A673 (cell line): ENCODE measurements at places on chromosomes 7 and 10.

GRCh38 chr10:132574783-132575319 is 37.3 kb downstream of the INPP5A start:
- no peak for DNase-seq

DNA sequence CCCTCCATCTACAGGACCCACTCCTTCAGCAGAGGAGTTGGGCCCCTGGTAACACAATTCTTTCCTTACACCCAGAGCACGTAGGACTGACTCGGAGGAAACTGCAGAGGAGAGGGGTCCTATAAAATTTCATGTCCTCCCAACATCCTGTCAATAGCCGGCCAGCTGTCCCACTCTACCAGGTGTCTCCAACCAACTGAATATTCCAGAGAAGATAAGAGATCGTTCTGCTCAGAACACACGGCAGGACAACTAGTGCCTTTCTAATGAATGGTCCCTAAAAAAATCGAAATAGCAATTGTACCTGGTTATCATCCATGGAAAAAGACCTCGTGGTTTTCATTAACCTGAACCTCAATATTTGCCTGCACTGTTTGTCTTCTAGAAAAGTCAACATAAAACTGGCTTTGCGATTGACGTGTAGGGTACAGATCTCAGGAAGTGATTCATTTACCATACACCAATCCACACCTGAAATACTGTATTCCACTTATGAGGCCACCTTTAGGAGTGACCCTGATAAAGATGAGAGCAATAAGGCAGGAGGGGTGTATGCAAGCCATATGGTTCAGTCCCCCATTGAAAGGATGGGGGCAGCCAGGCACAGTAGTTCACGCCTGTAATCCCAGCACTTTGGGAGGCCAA is 111.7 kb downstream of the PARP12 start:
- DNase-seq: no peak

GRCh38 chr7:47756636-47757035 is 174.7 kb upstream of the TNS3 start:
- DNase-seq: no peak

DNA sequence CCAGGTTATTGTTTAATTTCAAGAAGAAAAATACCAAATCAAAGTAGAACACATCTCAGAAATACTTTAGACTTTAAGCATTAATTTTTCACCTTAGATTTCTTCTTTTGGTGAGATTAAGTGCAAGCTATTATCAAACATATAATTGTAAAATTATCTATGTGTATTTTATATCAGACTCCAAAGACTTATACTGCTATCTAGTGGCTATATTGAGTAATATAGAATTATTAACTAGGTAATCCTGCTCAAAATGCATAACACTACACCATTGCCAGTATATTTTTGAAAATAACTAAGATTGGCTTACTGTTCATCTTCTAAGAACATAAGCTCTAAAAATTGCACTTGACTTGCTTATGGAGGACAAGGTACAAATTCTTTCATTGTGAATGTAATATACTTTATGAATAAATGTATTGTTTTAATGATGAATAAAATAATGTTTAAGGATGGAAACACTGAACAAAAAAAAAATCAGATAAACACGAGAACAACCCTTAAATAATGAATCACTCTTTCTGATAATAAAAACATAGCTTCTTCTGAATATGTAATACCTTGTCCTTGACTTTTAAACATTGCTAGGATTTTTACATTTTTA is 86.7 kb upstream of the GNAI1 start:
- no peak for DNase-seq

GRCh38 chr7:77887567-77887966 is 89.0 kb downstream of the PHTF2 start:
- no peak for DNase-seq

DNA sequence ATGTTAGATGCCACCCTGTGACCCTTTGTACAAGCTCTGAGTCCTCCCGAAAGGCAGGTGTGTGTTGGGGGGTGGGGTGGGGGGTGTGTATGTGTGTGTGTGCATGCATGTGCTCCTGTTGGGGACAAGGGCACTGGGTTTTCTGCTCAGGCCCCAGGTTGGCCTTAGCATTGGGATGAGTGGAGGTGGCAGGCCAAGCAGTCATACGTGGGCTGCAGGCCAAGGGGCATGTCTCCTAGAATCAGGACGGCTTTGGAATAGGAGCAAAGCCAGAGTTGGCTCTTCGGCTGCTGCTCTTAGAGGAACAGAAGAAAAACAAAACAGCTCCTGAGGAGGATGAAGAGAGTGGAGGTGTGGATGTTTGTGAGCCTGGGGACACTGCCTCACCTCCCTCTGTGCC is 26.0 kb downstream of the HSPA12A start:
- DNase-seq: no peak

GRCh38 chr10:6342096-6342685 is 139.5 kb downstream of the PFKFB3 start:
- peak; percentile 65 for DNase-seq

DNA sequence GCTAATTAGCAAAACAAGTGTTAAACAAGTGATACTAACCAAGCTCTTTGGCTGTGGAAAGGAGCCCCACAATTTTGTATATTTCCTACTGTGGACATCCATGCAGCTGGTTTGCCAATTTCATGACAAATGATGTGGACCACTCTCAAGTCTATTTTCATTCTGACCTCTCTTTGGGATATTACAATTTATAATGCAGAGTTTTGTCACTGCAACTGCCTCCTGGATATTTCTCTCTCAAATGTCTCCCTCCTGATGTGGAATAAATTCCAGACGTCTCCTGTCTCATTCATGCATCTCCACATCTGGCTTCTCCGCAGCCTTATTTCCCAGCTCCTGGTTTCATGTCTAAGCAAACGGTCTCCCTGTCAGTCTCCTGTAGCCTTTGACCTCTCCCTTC is 80.6 kb upstream of the RHEB start:
- no peak for DNase-seq

DNA sequence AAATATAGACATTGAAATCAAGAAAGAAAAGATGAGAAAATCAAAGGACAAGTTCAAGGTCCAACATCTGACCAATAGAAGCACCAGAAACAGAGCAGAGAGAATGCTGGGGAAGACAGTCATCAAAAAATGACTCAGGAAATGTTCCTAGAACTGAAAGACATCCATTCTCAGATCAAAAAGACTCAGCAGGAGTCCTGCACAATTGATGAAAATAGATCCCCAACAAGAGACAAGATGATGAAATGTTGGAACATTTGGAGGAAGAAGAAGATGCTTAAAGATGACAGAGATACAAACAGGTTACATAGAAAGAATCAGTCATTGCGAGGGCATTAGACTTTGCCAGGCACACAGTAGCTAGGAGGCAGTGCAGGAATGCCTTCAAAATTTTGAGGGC is 30.0 kb upstream of the EIF5AL1 start:
- DNase-seq: no peak

DNA sequence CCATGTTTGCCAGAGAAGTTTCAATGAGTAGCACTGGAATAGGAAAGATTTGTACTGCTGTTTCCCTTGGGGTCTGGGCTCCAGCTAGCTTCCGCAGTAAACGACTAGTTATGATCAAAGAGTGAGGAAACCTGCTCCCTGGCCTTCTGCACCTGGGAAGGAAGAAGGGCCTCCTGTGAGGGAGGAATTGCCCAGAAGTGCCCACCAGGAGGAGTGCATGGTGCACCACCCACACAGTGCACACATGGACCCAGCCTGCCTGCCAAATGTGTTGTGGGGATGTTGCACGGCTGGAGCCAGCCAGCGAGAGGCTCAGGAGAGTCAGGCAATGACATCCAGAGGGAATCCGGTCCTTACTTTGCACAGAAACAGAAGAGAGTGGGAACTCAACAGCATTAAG is 27.0 kb upstream of the FAM107B start:
- no peak for DNase-seq

DNA sequence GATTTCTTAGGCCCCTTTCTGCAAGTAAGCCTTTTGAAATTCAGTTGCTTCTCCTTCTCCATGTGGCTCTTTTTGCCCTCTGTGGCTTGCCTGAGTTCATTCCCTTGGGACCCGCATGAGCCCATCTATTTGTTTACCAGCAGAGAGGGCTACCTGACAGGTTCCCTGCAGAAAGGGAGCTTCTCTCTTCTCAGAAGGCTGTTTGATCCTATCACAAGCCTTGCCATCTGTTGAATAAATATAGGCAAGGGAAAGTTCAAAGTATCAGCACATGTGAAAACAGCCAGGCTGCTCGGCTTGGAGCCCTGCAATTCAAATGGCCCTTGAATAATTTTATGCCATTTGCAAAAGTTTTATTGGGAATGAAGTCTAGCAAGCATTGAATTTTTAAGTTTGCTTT is 720.2 kb upstream of the FZD8 start:
- DNase-seq: no peak

DNA sequence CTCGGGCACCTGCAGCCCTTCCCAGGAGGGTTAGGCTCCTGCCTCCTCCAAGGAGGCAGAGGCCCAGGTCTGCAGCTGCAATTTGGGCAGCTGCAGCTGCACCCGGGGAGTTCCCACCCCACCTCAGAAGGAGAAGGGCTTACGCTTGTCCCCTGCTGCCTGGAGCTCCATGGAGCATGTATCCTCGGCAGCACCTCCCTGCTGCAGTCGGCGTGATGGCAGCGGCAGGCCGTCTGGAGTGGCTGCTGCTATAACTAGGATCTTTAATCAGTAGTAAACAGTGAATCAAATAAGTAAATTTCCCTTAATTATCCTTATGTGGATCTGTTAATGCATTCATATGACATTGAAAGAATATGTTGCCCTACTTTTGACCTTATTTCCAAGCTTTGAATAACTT is 167.0 kb downstream of the PON1 start:
- no peak for DNase-seq

DNA sequence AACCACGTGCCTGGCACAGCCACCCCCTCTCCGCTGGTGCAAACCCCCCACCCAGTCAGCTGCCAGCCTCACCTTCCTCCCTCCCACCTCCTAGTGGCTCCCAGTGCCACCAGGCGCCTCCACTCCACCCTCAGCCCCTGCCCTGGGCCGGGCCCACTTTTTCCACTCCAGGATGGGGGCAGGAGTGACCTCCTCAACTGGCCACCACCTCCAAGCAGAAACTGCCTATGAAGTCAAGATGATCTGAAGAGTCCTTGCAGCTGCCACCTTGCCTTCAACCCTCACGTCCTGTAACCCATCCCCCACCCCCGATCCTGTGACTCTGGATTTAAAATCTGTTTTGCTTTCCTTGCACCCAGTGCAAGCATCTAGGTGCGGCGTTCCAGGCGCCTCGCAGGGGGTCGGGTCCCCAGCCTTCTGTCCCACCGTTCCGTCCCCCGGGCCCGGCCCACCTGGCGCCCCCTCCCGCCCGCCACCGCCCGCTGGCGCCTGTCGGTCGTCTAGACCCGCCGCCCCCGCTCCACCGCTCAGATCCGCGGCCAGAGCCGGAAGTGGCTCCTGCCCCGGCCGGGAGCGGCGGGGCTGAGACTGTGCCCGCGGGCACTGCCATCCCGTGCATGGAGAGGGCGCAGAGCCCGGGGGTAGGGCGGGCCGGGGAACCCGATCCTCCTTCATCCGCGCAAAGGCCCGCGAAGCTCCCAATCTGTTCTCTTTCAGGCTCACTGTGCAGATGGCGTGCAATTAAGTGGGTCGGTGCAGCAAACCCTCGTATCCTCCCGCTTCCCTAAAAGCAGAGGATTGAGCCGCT is 51.2 kb upstream of the GTF2I start:
- DNase-seq: peak; percentile 34

GRCh38 chr10:100186253-100187212 is 704 bp upstream of the ERLIN1 start:
- peak; percentile 76 for DNase-seq

- no peak for DNase-seq
Measured at GRCh38 chr7:134710854-134711624, 64.4 kb downstream of the BPGM start.

DNA sequence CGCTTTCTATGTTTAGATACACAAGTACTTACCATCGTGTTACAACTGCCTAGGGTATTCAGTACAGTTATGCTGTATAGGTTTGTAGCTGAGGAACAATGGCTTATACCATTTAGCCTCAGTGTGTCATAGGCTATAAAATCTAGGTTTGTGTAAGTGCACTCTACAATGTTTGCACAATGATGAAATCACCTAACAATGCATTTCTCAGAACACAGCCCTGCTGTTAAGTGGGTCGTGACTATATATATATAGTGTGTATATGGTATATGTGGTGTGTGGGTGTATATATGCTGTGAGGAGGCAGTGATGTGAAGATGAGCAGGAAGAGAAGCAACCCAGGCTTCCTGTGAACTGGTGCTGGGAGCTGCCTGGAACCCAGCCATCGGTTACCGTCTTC is 65.6 kb upstream of the MKI67 start:
- DNase-seq: no peak

GRCh38 chr10:16393271-16393858 is 43.4 kb upstream of the PTER start:
- DNase-seq: no peak

GRCh38 chr10:126387041-126387921 is 996 bp downstream of the ADAM12 start:
- peak; percentile 63 for DNase-seq

DNA sequence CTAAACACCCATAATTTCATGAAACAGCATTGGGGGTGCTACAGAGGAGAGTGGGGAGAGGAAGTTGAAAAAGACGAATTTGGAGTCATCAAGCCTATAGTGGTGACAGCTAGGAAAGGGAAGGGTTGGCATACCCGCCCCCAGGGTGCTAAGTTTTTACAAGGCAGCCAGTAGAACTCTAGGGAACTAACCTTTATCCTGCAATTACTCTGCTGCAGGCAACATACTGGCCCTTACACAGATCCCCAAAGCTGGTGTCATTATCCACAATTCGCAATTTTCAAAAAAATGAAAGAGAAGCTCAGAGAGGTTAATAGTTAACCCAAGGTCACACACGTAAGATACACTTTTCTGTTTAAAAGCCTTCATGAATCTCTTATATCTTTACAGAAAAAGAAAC is 14.2 kb upstream of the SLC35B4 start:
- DNase-seq: no peak

GRCh38 chr7:47600199-47601118 is 18.5 kb upstream of the TNS3 start:
- DNase-seq: no peak

- DNase-seq: no peak
Measured at GRCh38 chr7:88480896-88481295, 174.2 kb upstream of the STEAP4 start.

- DNase-seq: no peak
Measured at GRCh38 chr10:20372748-20373147, 524.4 kb downstream of the NEBL start.
